ENCODE measurements at places on chromosomes 12 and 14.

DNA sequence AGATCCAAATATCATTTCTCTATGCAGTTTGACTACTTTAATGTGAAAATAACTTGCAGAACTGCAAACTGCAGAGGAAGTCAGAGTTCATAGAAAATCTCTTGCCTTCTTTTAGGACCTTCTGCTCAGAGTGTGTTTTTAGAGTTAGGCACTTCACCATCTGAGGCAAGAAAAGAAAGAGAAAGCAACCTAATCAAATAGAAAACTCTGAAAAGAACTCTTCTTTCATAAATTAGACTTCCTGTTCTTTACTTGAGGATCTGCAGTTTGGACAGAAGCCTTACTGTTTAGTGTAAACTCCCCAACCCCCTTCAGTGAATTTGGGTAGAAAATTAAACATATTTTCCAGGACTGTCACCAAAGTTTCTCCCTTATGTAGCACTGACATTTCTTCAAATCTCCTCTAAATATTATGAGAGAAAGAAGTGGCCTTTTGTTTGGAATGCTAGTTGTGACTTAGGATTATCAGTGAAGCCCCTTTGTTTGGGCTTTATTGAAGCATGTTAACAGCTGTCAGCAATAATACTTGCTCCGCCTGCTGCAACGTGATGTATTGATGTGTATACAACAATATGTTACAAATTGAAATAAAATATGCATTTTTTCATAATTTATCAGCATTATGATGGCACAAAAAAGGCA lies 99.5 kb downstream of the PDZRN4 start:
- no peak for DNase-seq

GRCh38 chr12:21350975-21351374 lies 16.3 kb upstream of the SLCO1A2 start:
- DNase-seq: no peak

DNA sequence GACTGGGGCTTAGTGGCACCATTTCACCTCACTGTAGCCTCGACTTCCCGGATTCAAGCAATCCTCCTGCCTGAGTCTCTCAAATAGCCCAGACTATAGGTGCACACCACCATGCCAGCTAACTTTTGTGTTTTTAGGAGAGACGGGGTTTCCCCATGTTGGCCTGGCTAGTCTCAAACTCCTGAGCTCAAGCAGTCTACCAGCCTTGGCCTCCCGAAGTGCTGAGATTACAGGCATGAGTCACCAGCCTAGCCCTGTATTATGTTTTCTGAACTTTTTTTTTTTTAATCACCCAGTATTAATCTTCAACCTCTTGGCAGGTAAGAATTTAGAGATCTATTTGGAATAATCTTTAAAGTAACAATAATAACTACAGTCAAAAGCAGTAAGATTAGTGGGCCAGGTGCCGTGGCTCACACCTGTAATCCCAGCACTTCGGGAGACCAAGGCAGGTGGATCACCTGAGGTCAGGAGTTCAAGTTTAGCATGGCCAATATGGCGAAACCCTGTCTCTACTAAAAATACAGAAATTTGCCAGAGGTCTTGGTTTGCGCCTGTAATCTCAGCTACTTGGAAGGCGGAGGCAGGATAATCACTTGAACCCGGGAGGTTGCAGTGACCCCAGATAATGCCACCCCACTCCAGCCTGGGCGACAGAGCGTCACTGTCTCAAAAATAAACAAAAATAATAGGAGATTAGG lies 8.6 kb downstream of the NANOG start:
- no peak for DNase-seq

GRCh38 chr14:50363714-50364111 lies 33.0 kb downstream of the CDKL1 start:
- DNase-seq: peak; percentile 65

DNA sequence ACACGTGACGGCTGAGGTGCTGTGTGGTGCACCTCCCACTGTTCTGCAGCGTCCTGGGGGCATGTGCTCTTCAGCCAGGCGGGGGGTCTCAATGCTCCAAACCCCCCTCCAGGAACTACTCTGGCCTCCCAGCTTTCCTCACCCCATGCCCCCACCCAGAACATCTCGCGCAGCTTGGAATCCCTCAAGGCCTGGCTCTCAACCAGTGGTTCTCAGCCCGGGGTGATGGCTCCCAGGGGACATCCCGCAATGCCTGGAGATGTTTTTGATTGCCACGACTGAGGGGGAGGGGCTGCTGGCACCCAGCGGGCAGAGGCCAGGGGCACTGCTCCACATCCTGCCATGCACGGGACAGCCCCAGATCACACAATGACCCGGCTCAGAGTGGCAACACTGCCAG lies 78.9 kb upstream of the DICER1 start:
- DNase-seq: no peak

Measured in activated CD8-positive, alpha-beta T cell treated with anti-CD3 and anti-CD28 coated beads for 36 hours (primary cell).